Dorsolateral prefrontal cortex (tissue), 122 donors: ENCODE measurements at places on chromosomes 6 and 20. TPM values are rescaled to one million over a fixed set of nuclear protein-coding genes. Genes with fewer than 3 reads are reported as not detected.
A peak's percentile ranks its signal among the peaks of the same experiment; 100 is the strongest.

The CLPSL1 gene
- 2.7 TPM for total RNA-seq

The XKR7 gene
- total RNA-seq, result 5.6 TPM

The SPINT3 gene
- total RNA-seq, result not detected

The BNIP5 gene
- total RNA-seq, result not detected

The MAS1 gene
- total RNA-seq, result 6.3 TPM

The NUDT3 gene
- total RNA-seq, result 150 TPM

The RWDD1 gene
- 45.0 TPM for total RNA-seq

The COL10A1 gene
- total RNA-seq, result 2.0 TPM

GRCh38 chr20:23296841-23297701 is 53.5 kb upstream of the NXT1 start:
- no peak for DNase-seq

- no peak for DNase-seq
Measured at GRCh38 chr20:49858076-49858585, 45.5 kb downstream of the SLC9A8 start.

GRCh38 chr6:36114798-36115408 is 15.4 kb upstream of the MAPK13 start:
- DNase-seq, result no peak

- no peak for DNase-seq
Measured at GRCh38 chr6:80185492-80185891, 79.0 kb downstream of the BCKDHB start.

GRCh38 chr6:42159431-42160024 is 13.6 kb upstream of the GUCA1A start:
- no peak for DNase-seq

GRCh38 chr6:33439956-33440648 is 14.3 kb upstream of the ZBTB9 start:
- no peak for DNase-seq

- peak; percentile 34 for DNase-seq
Measured at GRCh38 chr6:89411145-89412070, 665 bp downstream of the RRAGD start.

DNA sequence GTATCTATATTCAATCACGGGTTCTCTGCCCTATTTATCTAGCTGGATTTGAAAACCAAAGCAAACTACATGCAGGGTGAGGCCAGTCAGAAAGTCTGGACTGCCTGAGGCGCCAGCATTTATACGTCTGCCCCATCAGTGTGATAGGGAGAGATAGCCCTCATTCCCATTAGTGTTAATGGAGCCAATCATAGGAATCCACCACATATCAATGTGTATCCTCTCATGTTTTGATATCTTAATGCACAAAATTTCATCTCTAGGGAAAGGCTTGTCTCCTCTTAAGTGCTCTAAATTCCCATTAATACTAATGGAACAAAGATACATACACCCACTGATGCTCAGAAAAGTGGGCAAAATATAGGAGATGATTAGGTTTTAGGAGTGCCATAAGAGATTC is 376.2 kb downstream of the BTBD3 start:
- no peak for DNase-seq

DNA sequence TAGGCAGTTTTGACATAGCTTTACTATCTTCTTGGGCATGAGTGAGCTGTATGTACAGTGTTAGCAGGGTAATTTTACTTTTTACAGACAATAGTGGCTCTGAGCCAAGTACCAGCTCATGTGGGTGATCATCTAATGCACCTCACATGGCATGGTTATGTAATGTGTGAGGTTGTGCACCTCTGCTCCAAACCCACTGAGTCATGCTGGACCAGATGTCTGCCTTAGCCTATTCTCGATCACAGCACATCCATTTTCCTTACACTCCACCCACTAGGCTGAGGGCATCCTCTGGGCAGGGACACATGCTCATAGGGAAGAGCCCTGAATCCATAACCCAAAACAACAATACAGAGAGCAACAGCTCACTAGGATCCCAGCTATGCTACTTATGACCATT is 71.6 kb upstream of the FBXL4 start:
- DNase-seq, result no peak

GRCh38 chr6:170464080-170464479 is 89.0 kb downstream of the PSMB1 start:
- no peak for DNase-seq

DNA sequence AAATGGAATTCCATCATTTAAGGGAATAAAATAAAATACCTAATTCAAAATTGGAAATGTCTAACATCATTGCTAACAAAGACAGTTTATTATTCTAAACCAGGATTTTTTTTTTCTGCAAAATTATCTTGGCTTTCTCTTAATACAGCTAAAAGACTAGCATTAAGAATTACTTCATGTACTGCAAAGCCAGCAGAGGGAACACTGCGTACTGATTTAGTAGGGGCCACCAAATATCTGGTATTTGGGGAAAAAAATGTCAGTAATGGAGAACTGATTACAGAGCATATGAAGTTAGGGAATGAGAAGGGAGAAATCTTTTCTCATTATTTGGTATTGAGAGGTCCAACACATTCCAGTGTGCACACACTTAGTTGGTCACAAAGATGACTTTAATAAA is 3.2 kb upstream of the SOX4 start:
- DNase-seq, result no peak
